Neural crest cell (in vitro differentiated cells): ENCODE measurements at places on chromosomes 7 and 10.

- no peak for DNase-seq
Observed at GRCh38 chr10:60767424-60767823, 10.9 kb upstream of the CDK1 start.

DNA sequence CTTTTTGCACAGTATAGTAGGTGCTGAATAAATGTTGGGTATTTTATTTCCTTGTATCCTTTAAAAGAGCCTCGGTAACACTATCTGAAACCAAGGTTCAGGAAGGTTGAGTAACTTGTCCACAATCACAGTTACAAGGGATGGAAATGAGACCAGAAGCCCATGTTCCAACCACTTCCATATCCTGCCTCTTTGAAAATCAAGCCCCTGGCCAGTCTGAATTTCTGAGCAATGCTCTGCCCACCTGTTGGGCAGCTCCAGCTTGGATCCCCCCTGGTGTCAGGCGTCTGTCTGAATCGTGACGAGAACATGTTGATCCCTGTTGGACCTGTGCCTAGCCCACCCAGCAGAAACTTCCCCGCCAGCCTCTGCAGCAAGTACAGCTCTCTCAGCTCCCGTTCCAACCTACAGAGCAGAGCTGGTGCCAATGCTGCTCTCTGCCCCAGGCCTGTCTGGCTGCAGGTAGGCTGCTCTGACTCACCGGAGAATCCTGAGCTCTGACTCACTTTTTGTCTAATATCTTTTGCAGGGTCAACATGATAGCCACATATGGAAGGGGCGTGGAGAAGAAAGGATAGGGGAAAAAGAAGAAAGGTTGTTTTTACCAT lies 595.5 kb downstream of the INHBA start:
- no peak for DNase-seq

GRCh38 chr10:95755511-95756004 lies 405 bp upstream of the ENTPD1 start:
- no peak for DNase-seq

DNA sequence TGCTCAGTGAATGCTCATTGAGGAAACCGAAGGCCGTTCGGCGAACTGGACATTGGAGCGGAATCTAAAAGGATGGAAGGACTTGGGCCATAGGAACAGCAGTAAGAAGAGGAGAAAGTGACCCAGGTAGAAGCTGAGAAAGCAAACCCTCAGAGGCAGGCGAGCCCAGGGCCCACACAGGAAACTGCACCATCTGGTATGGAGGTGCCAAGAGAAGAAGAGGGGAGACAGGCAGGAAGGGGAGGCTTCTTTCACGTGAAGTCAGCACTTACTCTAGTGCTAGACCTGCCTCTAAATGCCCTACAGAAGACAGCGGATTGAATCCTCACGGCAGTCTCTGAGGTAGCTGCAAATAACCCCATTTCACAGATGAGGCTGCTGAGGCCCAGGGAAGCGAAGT lies 10.2 kb upstream of the CRHR2 start:
- DNase-seq, result no peak
